ENCODE measurements at places on chromosomes 3 and 15.

- no peak for DNase-seq
- H3K4me3 ChIP-seq = no peak overlapping the region
- H3K27me3 ChIP-seq = no peaks in the 10 kb centered on the region
- no peaks in the 10 kb centered on the region for H3K4me1 ChIP-seq
- H3K36me3 ChIP-seq = no peaks in the 10 kb centered on the region
- H3K27ac ChIP-seq = no peak overlapping the region
Measured at GRCh38 chr3:136350557-136350956, 100.4 kb downstream of the PCCB start.

DNA sequence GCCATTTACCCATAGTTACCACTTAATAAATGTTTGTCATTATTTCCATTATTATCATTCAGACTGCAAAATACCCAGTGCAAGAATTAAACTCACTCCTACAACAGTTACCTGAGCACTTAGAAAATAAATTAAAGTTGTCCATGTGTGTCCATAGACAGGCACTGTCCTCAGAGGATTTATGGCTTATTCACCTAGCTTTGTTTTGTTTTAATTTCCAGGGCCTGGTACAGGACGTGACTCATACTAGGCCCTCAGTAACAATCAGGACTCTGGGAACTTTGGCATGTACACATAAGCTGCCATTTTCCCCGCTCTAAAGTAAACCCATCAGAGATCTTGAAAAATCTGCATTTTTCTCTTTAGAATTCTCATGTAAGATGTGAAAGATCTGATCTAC is 458.5 kb upstream of the ARRDC4 start:
- H3K4me3 ChIP-seq = no peak overlapping the region
- H3K27me3 ChIP-seq = no peaks in the 10 kb centered on the region
- no peak for DNase-seq
- no peaks in the 10 kb centered on the region for H3K36me3 ChIP-seq

DNA sequence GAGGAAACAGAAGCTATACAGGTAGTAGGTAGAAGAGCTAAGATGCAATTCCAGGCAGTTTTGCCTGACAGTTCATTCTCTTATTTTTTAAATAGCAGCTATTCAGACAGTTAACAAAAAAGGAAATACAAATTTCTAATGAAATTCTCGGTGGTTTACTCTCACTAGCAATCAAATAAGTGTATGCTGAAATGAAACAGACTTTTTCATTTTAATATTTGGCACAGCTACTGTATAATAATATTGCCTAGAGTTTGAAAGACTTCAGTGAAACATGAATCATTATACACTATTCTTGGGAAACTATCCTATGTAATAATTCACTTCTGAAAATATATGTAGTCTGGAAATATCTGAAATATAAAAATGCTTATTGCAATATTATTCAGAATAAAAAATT is 463.2 kb upstream of the AGTR1 start:
- no peaks in the 10 kb centered on the region for H3K27me3 ChIP-seq
- H3K36me3 ChIP-seq = no peaks in the 10 kb centered on the region
- H3K4me3 ChIP-seq = no peak overlapping the region
- DNase-seq = no peak
- H3K27ac ChIP-seq = no peak overlapping the region

- H3K4me3 ChIP-seq = no peak overlapping the region
- no peaks in the 10 kb centered on the region for H3K36me3 ChIP-seq
Measured at GRCh38 chr3:58321791-58322190, 10.9 kb upstream of the PXK start.

DNA sequence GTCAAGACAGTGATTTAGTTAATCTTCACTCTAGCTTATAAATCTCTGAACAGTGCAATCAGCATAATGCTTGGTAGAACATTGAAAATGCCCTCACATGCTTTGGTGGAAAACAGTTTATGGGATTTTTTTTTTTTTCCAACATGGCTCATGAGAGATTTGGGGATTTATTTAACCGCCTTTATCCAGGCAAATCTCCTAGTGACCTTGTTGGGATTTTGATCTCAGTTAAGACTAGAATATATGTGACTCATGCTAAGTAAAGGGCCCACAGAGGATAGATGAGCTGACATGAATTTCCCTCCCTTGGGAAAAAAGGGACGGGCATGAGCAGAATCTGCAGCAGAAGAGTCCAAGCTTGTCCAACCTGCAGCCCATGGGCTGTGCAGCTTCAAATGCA is 18.7 kb downstream of the LRTM1 start:
- H3K27ac ChIP-seq = no peak overlapping the region
- H3K27me3 ChIP-seq = no peaks in the 10 kb centered on the region
- no peak overlapping the region for H3K4me3 ChIP-seq
- H3K4me1 ChIP-seq = no peaks in the 10 kb centered on the region
- H3K36me3 ChIP-seq = no peaks in the 10 kb centered on the region

DNA sequence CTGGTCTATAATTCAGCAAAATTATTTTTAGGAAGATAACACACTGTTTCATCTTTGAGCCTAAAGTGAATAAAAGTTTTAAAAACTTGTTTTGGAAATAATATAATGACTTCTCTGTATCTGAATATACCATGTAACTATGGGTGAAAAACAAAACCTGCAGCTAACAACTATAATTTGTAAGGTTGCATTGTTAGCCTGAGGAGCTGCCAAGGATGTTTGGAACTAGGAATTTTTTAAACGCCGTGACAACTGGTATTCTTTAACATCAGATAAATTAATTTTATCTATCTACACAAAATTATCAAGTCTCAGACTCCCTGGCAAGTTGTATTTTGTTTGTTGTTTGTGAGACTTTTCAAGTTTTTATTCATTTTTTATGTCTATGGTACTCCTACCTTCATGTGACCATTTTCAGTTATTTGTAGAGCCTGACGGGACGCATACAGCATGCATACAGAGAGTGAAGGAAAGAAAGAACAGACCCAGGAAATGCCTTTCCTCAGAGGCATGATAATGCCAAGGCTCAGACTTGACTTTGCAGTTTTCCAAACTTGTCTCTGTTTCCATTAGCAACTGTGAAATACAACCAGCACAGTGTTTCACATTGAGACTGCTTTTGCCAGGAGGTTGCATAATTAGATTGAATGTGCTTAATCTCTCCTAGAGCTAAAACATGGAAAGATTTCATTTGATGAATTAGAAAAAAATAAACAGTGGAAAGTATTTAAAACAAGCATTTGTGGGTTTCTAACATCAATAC is 60.8 kb upstream of the ARHGEF26 start:
- no peak for DNase-seq
- H3K27ac ChIP-seq = peak overlapping the region; percentile 74
- no peak overlapping the region for H3K4me3 ChIP-seq
- no peaks in the 10 kb centered on the region for H3K4me1 ChIP-seq

- H3K4me1 ChIP-seq = no peaks in the 10 kb centered on the region
- no peak overlapping the region for H3K27ac ChIP-seq
- DNase-seq = no peak
Measured at GRCh38 chr3:190339130-190339529, 16.9 kb upstream of the CLDN1 start.

- H3K27me3 ChIP-seq = no peaks in the 10 kb centered on the region
- H3K4me1 ChIP-seq = no peaks in the 10 kb centered on the region
- H3K27ac ChIP-seq = no peak overlapping the region
Measured at GRCh38 chr15:95464509-95464908, 866.0 kb upstream of the NR2F2 start.

- no peaks in the 10 kb centered on the region for H3K36me3 ChIP-seq
- no peak overlapping the region for H3K4me3 ChIP-seq
- no peaks in the 10 kb centered on the region for H3K27me3 ChIP-seq
- H3K4me1 ChIP-seq = no peaks in the 10 kb centered on the region
- no peak overlapping the region for H3K27ac ChIP-seq
- DNase-seq = no peak
Measured at GRCh38 chr15:46955576-46955975, 761.7 kb upstream of the SEMA6D start.

GRCh38 chr15:69725957-69726356 is 273.3 kb downstream of the RPLP1 start:
- no peaks in the 10 kb centered on the region for H3K4me1 ChIP-seq

GRCh38 chr3:12265508-12265907 is 23.4 kb upstream of the PPARG start:
- H3K4me3 ChIP-seq = no peak overlapping the region
- H3K36me3 ChIP-seq = no peaks in the 10 kb centered on the region
- H3K27me3 ChIP-seq = no peaks in the 10 kb centered on the region
- DNase-seq = no peak
- peaks cover 24% of the 10 kb centered on the region for H3K4me1 ChIP-seq

- peaks cover 50% of the 10 kb centered on the region for H3K27me3 ChIP-seq
- peaks cover 36% of the 10 kb centered on the region for H3K4me1 ChIP-seq
- DNase-seq = peak; percentile 36
- H3K27ac ChIP-seq = no peak within 1 kb of the TSS
- H3K36me3 ChIP-seq = no peaks in the 10 kb centered on the region
Measured at GRCh38 chr15:40282869-40283614, at the start of gene ANKRD63. TSS of gene ANKRD63 (minus strand) at chr15:40283064. CDS start at chr15:40282586, 478 bp downstream.

DNA sequence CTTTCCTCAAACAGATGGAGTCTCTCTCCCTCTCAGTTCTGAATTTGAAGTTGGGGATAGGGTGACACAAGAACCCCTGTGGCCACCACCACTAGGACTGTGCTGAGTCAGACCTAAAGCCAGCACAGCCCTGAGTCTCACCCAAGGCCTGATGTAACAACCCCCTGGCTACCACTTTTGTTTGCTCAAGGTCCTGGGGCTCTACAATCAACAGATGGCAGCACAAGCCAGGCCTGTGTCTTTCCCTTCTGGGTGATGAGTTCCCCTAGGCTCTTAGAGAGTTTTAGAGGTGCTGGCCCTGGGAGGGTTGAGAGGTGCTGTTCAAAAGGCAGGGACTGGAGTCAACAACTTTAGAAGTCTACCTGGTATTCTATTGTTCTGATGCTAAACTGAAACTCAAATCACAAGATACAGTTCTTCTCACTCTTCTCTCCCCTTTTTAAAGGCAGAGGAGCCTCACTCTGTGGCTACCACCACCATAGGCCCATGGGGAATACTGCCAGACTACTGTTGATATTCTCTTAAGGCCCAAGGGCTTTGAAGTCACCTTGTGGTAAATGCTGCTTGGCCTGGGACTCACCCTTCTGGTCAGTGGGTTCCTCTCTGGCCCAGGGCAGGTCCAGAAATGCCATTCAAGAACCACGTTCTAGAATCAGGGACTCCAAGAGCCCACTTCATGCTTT is 6.5 kb downstream of the OR5K4 start:
- no peaks in the 10 kb centered on the region for H3K27me3 ChIP-seq
- no peak for DNase-seq
- no peaks in the 10 kb centered on the region for H3K4me1 ChIP-seq
- H3K27ac ChIP-seq = no peak overlapping the region
- H3K36me3 ChIP-seq = no peaks in the 10 kb centered on the region
- no peak overlapping the region for H3K4me3 ChIP-seq

GRCh38 chr3:5798809-5799208 is 611.3 kb downstream of the EDEM1 start:
- H3K27ac ChIP-seq = no peak overlapping the region
- no peaks in the 10 kb centered on the region for H3K27me3 ChIP-seq
- no peak for DNase-seq
- H3K36me3 ChIP-seq = no peaks in the 10 kb centered on the region
- H3K4me1 ChIP-seq = no peaks in the 10 kb centered on the region
- H3K4me3 ChIP-seq = no peak overlapping the region

- H3K4me3 ChIP-seq = no peak overlapping the region
- no peaks in the 10 kb centered on the region for H3K27me3 ChIP-seq
- H3K27ac ChIP-seq = no peak overlapping the region
- H3K36me3 ChIP-seq = no peaks in the 10 kb centered on the region
- H3K4me1 ChIP-seq = no peaks in the 10 kb centered on the region
Measured at GRCh38 chr3:190019006-190019405, 101.7 kb downstream of the P3H2 start.

DNA sequence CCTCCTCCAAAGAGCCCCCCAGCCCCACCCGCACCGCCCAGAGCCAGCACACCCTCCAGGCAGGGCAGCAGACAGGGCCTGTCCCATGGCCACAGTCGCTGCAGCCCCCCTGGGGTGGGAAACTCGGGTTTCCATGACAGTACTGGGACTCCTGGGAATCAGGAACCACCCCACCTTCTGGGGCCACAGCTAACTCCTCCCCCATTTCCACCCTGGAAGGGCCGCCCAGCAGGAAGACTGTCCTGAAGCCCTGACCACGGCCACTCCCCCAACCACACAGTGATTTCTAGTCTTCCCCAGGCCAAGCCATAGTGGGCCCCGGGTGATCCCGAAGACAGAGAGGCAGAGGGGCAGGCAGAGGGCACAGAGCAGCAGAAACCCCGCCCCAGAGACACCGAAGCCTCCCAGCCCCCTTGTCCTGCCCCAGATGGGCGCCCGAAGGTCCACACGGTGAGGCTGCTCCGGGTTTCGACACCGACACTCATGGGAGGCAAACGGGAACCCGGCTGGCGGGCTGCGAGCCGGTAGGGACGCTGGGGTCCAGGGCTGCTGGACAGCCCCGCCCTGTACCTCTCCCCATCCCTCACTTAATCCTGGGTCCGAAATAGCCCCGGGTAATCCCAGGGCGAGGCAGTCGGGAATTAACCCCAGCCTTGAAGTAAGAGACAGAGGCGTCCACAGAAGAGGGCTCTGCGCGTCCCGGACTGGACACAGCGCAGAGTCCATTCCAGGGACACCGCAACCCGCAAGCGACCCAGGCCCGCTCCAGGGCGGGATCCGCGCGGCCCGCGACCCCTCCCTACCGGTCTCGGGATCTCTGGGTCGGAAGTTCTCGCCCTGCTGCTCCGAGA is 138.4 kb downstream of the NUP210 start:
- peak overlapping the region; percentile 40 for H3K4me3 ChIP-seq
- H3K27me3 ChIP-seq = peaks cover 70% of the 10 kb centered on the region
- H3K27ac ChIP-seq = peak overlapping the region; percentile 59

- peaks cover 14% of the 10 kb centered on the region for H3K4me1 ChIP-seq
- H3K27ac ChIP-seq = no peak overlapping the region
- no peaks in the 10 kb centered on the region for H3K27me3 ChIP-seq
- H3K4me3 ChIP-seq = no peak overlapping the region
- no peak for DNase-seq
Measured at GRCh38 chr3:149564079-149564478, 89.6 kb downstream of the TM4SF4 start.

- no peak overlapping the region for H3K27ac ChIP-seq
- no peaks in the 10 kb centered on the region for H3K27me3 ChIP-seq
- DNase-seq = no peak
- H3K36me3 ChIP-seq = no peaks in the 10 kb centered on the region
- no peak overlapping the region for H3K4me3 ChIP-seq
- H3K4me1 ChIP-seq = no peaks in the 10 kb centered on the region
Measured at GRCh38 chr3:43362961-43363360, 76.6 kb downstream of the SNRK start.

DNA sequence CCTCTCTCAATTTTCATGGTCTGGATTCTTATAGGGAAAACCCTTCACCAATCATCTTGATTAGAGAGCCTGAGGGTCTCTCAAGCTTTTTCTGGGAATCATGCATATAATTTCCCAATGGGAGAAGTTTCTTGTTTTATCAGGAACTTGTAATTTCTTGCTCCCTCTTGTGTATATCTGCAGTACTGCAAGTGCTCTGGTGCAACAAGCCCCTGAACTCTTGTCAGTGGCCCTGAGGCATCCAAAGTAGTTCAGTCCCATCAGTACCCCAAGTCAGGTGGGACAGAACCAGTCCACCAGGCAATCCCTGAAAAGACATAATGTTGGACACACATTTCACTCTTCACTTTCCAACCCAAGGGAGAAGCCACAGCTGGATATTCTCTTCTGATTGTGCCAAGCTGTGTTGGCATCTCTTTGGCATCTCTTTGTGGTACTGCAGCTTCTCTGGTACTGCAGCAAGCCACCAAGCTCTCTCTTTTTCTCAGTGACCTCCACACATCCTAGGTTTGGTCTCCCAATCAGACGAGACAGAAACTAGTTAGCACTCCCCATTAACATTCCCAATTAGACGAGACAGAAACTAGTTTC is 214.5 kb downstream of the ZIC4 start:
- H3K36me3 ChIP-seq = no peaks in the 10 kb centered on the region
- H3K4me1 ChIP-seq = no peaks in the 10 kb centered on the region
- DNase-seq = peak; percentile 7
- no peaks in the 10 kb centered on the region for H3K27me3 ChIP-seq

All from transverse colon (tissue), 4 donors.